ENCODE measurements at places on chromosomes 2 and 18.

DNA sequence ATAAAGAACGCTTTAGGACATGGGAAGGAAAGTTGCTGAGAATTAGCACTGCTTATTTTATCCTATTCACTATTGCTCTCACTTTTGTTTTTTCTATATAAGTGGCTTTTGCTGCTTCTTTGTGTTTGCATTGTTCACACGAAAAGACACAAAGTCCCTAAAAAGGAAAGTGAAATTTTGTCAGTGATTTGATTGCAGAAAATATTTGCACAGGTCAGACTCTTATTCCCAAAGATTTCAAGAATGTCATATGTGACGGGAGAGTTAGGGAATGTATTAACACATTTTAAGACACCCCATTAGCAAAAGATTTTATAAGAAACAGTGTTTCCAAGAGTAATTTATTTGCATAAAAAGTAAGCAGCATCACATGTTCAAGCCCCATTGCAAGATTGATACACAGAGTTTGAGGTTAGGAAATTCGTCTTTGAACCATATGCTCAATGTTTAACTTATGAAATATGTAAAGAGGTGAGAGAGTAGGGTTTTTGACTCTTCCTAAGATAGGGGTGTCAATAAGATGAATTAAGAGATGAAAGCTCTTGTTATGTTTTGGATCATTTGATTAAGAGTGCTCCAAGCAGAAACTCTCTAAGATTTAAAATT is 57.0 kb downstream of the CCDC102B start:
- DNase-seq = no peak

DNA sequence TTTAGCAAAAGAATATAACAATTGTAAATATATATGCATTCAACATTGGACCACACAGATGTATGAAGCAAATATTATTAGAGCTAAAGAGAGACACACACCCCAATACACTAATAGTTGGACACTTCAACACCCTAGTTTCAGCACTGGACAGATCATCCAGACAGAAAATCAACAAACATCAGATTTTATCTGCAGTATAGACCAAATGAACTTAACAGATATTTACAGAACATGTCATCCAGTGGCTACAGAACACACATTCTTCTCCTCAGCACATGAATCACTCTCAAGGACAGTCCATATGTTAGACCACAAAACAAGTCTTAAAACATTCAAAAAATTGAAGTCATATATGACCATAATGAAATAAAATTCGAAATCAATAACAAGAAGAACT is 22.1 kb upstream of the EVA1A start:
- no peak for DNase-seq

- peak; percentile 6 for DNase-seq
Measured at GRCh38 chr2:183224948-183225347, 100.7 kb downstream of the NUP35 start.

DNA sequence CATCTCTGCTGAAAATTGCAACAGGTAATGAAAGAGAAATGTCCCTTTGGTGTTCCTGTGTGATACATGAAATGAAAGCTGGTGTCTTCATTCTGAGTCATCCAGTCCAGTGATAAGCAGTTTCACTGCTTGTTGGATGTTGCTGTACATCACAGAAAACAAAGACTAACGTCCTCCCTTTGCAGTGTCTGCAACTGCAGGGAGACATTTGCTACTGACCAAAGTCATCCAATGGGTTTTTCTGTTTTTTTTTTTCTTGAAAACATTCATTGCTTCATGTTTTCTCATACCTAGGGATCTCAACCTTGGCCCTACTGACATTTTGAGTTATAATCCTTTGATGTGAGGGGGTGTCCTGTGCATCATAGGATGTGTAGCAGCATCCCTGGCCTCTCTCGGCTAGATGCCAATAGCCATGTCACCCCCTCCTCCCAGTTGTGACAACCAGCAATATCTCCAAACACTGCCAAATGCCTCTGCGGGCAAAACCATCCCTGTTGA is 63.6 kb upstream of the FZD5 start:
- DNase-seq = no peak

GRCh38 chr2:70656421-70657010 is 102.9 kb upstream of the TGFA start:
- DNase-seq = no peak

DNA sequence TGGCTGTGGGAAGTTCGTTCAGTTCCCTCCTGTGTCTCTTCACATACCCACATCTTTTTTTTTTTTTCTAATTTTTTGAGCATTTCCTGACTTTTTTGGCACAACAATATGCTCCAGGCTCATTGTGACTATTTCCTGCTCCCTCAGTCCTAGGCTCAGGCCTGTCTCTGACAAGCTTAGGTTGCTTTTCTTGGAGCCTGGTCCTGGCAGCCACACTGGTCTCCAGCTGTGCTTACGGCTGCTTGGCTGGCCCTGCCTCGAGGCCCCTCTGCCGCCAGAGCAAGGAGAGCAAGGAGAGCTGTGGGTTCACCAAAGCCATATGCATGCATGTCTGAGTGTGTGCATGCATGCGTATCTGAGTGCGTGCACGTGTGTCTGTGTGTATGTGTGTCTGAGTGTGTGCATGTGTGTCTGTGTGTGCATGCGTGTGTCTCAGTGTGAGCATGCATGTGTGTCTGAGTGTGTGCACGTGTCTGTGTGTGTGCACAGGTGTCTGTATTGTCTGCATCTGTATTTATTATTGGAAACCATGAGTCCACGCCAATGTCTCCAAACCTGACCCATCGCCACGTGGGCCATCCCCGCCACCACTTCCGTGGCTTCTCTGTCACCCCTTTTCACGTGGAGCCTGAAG is 766.1 kb upstream of the SALL3 start:
- DNase-seq = no peak

DNA sequence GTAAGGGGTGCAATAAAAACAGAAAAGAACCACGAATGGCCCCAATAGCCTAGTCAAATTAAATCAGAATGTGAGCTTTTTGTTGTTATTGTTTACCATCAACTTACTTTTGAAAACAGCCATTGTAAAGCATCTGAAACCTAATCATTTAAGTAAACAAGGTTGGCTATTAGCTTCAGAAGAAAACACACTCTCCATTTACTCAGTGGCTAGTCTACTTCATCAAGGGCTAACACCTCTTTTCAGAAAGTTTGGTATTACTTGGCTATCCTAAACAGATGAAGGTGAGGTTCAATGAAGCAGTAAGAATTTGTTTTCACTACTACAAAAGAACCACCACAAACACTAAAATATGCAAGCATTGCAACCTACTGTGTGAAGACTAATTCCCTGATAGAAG is 398.0 kb downstream of the CDH2 start:
- no peak for DNase-seq

- no peak for DNase-seq
Measured at GRCh38 chr2:199392363-199392762, 65.4 kb downstream of the SATB2 start.

DNA sequence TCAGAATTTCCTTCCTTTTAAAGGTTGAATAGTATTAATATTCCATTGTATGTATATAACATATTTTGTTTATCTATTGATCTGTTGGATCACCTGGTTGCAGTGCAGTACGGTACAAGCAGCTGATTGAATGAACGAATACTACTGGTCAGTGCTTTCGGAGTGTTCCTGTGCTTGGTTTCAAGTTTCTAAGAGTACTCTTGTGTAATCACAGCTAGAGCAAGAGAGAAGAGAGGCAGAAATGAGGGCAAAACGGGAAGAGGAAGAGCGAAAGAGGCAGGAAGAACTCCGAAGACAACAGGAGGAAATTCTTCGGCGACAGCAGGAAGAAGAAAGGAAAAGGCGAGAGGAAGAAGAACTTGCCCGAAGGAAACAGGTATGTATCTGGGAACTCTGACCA is 40.3 kb upstream of the KCNJ13 start:
- DNase-seq = no peak

DNA sequence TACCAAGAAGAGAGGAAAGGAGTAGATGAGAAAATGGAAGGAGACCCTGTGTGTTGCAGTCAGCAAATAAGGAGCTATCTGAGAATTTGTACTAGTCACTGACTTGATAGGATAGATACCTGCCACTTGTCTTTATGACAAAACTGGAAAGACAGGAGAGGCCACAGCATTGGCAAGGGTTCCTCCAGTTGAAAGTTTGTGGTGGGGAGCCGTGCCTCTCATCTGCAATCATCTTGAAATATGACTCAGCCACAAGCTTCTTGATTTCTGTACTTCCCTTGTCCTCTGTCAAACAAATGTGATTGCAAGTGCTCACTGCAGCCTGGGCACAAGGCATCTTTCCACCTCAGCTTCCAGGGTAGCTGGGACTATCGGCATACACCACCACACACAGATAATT is 99.1 kb downstream of the GREB1L start:
- DNase-seq = no peak

GRCh38 chr18:78459668-78460067 is 520.0 kb upstream of the SALL3 start:
- no peak for DNase-seq

DNA sequence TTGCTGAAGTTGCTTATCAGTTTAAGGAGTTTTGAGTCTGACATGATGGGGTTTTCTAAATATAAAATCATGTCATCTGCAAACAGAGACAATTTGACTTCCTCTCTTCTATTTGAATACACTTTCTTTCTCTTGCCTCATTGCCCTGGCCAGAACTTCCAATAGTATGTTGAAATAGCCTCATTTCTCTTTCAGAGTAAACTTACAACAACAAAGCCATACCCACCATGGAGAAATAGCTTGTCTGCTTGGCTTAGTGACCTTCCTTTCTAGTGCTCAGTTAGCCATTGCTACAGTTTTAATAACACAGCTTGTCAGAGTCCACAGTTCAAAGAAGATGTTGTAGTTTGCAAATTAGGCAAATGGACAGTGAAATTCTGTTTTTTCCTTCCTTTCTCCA is 228.0 kb downstream of the ETAA1 start:
- no peak for DNase-seq

GRCh38 chr2:106579750-106580197 is 92.6 kb downstream of the CD8B2 start:
- no peak for DNase-seq

DNA sequence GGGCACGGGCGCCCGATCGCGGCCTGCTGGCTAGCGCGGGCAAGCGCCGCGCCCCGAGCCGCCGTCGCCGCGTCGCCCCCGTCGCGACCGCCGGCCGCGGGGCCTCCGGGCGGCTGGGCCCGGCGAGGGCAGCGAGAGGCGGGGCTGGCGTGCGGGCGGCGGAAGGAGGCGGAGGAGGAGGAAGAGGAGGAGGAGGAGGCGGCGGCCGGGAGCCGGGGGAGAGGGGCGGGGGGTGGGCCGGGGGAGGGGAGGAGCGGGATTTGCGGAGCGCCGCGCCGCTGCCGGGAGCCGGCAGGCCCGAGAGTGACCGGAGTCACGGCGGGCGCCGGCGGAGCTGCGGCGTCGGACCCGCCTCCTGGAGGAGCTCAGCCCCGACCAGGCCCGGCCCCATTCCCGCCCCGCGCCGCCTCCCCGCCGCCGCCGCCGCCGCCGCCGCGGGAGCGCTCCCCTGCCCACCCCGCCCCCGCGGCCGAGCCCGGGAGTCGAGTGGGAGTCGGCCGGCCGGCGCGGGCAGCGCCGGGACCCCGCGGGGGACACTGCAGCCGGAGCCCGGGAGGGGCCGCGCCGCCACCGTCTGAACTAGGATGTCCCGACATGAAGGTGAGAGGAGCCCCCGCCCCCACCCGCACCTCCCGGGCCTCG is at the start of gene KCMF1:
Gene KCMF1, plus strand, starts transcription at position 294 of the 642 bp plus-strand sequence. Its CDS starts 291 bp downstream, at position 585.
- peak; percentile 93 for DNase-seq

- DNase-seq = no peak
Measured at GRCh38 chr2:3504741-3505140, 14.6 kb downstream of the ADI1 start.

- peak; percentile 25 for DNase-seq
Measured at GRCh38 chr2:198873503-198874471, 584.0 kb downstream of the SATB2 start.

DNA sequence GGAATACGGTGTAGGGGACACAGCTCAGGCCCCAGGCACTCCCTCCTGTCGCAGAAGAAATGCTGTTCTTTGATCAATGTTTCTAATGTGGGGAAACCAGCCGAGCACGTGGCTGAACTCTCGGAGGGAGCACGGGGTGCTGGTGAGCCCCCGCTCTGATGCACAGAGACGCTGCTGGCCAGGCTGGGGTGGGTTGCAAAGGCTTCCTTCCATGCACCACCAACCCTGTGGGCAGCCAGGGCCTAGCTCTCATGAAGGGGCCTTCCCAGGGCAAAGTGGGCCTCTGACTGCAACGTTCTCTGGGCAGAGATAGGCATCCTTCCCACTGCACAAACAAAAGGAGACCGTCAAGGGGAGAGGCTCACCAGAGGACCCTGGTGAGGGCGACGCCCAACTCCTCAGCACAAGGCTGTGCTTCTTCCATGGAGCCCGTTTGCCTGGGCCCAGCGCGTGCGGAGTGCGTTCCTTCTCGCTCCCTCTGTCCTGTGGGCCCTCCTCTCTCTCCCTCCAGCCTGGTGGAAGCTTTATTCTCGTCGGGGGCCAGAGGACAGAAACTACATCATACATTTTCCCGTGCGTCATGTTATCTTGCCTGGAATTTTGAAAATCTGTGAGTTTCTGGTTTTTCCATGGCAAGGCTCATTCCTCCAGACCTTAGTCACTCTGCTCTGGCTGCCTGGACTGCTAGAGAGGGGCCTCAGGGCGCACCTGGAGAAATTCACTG is 61.1 kb upstream of the SP3 start:
- no peak for DNase-seq

DNA sequence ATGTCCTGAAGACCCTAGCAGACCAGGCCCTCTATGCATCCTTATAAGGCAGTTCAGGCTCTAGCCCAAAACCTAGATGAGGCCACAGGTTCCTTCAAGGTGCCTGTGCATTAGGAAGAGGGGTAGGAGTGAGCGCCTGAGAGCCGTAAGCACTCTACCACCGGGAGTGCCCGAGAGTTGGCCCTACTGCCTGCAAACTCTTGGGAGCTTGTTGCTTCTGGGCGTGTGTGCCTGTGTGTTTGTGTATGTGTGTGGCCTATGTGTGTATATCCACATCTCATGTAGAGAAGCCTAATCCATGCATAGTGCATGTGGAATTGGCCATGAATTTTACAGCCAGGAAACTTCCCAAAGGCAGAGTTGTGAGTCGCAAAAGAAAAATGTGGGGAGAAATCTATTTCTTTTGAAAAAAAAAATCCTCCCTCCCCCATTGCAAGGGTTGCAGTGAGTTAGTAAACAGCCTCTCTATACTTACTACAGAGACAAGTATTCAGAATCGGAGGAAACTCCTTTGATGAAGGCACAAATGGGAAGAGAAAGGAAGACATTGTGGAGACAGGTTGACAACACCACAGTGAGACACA is 96.8 kb downstream of the ADD2 start:
- DNase-seq = peak; percentile 49

DNA sequence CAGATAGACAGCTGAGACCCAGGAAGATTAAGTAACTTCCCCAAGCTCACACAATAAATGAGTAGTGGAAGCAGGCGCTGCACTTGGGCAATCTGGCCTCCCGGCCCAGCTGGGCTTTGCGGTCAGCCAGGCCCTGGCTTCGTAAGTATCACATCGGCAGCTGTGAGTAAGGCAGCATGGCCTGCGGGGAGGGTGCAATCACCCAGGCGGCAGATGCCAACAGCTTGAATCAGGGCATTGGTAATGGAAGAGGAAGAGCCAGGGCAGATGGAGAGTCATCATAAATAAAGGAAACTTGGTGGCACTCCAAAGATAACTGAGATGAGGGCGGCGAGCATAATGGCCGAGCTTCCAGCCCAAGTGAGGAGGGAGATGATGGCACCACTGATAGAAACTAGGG is 217.9 kb upstream of the PID1 start:
- DNase-seq = peak; percentile 43

- no peak for DNase-seq
Measured at GRCh38 chr18:40485318-40485717, 1469.7 kb upstream of the PIK3C3 start.

All from AG20443 (cell line).